ENCODE measurements at places on chromosomes 2 and 18.

- no peak for DNase-seq
These were observed 618.0 kb downstream of the NYAP2 start for GRCh38 chr2:226017537-226017936.

GRCh38 chr18:191725-192124, 33.4 kb downstream of the USP14 start:
- DNase-seq = no peak

- no peak for DNase-seq
These were observed 118.1 kb upstream of the MAP2 start for GRCh38 chr2:209305746-209306196.

GRCh38 chr2:14303366-14304115, 329.0 kb upstream of the LRATD1 start:
- no peak for DNase-seq

DNA sequence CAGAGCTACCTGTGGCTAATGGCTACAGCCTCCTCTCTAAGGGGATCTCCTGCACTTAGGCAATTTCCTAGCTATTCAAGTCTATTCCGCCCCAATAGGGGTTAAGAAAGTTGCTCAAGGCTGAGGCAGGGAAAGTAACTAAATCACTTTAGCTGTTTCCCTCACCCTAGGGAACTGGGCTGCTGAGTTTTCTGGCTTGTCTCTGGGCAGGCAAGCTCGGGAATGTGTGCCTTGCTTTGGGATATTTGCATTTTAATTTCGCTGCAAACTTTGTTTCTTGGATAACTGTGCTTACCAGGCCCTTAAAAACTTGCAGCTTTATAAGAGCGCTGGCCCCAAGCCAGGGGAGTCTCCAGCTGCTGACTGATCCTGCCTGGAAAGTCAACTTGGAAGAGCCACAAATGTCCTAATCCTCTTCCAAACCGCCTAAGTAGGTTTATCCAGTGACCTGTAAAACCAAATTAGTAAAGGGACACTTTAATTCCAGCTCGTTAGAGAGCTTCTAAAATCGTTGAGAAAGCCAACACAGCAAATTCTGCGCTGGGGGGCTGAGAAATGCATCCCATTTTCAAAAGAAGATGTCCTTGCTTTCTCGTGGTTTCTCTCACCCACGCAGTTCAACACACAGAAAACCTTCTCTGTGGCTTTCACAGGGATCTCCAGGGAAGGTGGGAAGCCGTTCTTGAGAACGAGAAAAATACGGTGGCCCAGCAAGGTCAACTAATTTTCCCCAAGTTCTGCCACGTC, 59.5 kb upstream of the SP3 start:
- peak; percentile 87 for DNase-seq

GRCh38 chr2:213159768-213160167, 8.4 kb upstream of the IKZF2 start:
- DNase-seq = no peak

GRCh38 chr2:189164746-189165145, 14.8 kb downstream of the COL5A2 start:
- peak; percentile 72 for DNase-seq

- no peak for DNase-seq
These were observed 432.0 kb upstream of the FAM98A start for GRCh38 chr2:34031097-34031496.

GRCh38 chr2:66686755-66687154, 251.8 kb downstream of the MEIS1 start:
- DNase-seq = peak; percentile 3

DNA sequence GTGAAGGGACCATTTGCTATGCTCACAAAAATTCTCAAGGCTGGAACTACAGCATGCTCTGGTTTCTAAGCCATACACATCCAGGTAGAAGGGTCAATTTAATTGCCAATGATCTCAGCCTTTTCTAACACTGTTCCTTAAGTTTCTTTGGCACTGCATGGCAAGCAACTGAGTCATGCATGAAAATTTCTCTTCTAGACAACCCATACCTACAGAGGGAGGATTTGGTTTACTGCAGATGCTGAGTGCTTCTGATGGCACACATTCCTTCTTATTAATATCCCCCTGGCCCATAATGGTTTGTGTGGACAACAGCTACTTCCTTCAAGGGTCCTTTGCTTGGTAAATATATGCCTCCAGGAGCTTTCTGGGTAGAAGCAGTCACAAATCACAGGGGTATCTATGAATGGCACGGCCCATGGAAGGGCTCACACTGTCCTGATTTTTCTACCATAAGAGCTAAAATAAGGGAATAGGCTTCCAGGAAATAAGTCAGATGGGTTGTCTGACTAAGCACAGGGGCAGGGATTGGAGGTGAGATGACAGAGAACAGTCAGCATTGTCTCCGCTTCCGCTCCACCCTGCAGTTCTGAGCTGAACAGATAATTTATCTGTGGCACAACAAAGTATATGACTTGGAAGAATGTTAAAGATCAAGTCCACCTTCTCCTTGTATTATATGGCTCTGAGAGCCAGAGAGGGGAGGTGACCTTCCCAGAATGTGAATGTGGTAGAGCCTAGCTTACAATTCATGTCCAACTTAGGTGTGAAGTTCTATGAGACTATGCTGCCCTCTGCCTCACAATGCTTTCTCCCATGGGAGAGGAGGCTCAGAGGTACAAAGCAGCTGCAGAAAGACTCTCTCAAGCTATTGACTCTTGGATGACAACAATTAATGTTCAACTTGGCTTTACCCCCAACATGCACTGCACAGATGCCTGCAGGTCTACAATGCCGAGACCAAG, 199.2 kb upstream of the TNP1 start:
- DNase-seq = peak; percentile 35

DNA sequence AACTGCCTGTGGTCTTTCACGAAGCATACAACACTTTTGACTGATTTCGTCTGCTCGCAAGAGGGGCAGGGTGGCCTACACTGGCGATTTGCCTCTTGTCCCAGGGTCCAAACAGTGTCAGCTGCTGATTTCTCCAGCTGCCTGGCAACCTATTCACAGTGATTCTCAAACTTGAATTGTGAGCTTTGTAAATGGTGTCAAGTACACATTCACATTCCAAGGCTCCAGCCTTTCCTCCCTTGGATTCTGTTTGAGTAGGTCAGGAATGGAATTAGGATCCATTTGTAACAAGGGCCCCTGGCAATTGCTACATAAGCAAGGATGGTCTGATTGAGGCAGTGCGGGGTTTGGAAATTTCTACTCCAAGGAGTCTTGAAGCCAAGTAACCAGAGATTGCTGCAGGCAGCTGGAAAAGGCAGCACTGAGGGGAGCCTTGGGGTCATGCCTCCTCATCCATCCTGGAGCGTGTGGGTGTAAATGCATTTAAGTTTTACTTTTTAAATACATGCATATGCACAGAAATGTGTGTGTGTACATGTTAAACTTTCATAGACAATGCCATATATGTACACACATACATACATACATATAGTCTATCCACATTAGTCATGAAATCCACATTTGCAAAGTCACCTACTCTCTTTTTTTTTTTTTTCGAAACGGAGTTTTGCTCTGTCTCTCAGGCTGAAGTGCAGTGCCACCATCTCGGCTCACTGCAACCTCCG, 86.8 kb upstream of the UXS1 start:
- no peak for DNase-seq

- DNase-seq = no peak
These were observed 38.4 kb downstream of the CALCRL start for GRCh38 chr2:187409682-187410081.

GRCh38 chr2:61015976-61016375, 1.5 kb upstream of the PEX13 start:
- no peak for DNase-seq

DNA sequence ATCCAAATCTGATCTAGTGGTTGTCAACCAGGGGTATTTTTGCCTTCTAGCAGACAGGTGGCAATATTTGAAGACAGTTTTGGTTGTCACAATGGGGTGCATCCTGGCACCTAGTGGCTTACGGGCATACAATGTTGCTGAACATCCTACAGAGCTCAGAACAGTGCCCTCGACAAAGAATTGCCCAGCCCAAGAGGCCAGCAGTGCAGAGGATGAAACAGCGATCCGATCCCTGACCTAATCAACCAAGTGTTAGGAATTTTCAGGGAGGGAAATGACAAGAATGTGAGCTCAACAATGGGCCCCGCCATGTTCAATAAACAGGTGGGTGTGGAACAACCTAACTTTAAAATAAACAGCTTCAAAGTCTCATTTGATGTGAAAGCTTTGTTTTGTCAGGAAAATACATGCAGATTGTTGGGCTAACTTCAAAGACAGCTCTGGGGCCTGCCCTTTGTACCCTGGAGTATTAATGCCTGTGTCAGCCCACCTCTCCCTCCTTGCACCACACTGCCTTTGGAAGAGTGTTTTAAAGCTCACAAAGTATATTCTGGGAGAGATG, 22.5 kb upstream of the SCYGR5 start:
- DNase-seq = no peak

DNA sequence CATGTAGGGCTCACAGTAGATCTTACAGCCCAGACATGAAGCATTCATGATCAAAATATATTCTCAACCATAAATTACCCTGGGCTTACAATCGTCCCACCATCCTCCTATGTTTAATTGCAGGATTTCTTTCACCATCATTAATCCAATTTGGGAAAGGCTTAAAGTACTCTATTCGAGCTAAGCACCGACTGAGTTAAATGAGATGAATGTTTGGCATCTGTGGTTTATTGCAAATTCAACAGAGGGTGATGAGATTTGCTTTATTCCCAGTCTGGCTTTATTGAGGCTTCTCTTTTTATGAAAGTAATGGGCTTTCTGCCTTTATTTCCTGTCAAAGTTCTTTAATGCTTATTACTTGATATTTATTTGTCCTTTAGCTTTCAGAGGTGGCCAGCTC, 159.0 kb downstream of the METTL4 start:
- DNase-seq = no peak

GRCh38 chr2:74036010-74036409, 51.3 kb downstream of the TET3 start:
- no peak for DNase-seq

DNA sequence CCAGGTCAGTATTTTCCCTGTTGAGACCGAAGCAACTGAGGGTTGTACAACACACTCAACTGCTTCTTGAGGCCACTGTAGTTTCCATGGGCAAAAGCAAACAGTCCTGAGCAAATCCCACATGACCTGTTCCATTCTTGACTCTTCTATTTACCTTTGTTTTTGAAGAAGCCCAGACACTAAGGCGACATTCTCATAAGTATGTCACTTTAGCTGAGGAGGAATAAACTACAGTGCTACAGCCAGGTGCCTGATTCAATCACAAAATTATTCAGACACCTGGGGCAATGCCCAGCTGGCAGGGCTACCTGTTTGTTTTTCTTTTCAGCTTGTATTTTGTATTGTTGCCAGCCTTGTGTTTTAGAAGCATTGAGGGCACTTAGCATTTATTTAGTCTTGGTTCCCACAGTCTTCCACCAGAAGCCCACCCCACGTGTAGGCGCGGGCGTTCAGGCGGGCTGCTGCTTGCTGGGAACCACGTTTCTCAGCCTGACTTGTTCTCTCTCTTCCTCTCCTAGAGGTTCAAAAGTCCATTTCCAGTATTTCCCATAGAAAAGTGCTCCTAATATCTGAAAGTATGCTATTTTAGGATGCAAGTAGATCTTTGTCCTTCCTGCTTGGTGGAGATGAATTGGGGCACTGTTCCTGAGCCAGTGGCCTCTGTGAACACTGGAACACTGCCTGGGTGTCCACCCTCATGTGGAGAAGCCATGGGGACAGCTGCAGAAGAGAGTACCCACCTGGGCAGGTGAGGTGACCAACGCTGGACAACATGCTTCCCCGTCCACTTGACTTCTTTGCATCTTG, 99.0 kb upstream of the COPS8 start:
- no peak for DNase-seq

GRCh38 chr2:146131048-146131447, 1611.1 kb upstream of the ZEB2 start:
- DNase-seq = no peak

GRCh38 chr2:30798536-30798991, 8.7 kb downstream of the CAPN13 start:
- DNase-seq = no peak

GRCh38 chr2:230924092-230924469, 961 bp downstream of the GPR55 start:
- no peak for DNase-seq

DNA sequence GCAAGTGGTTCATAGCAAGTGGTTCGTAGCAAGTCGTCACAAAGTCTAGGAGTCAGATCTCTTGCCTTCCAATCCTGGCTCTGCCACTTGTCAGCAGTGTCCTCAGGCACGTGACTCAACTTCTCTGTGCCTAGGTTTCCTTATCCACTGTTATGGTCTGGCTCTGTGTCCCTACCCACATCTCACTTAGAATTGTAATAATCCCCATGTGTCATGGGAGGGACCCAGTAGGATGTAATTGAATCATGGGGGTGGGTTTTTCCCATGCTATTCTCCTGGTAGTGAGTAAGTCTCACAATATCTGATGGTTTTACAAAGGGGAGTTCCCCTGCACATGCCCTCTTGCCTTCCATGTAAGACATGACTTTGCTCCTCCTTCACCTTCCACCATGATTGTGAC, 51.8 kb upstream of the AP1S3 start:
- DNase-seq = no peak

All from fibroblast of pulmonary artery (primary cell).